ENCODE measurements at places on chromosomes 11 and 22.

- no peak for DNase-seq
These were observed at the start of gene LRRC75B for GRCh38 chr22:24592851-24593558. Gene LRRC75B (minus strand): TSS chr22:24593073. CDS start chr22:24593039, 34 bp downstream.

DNA sequence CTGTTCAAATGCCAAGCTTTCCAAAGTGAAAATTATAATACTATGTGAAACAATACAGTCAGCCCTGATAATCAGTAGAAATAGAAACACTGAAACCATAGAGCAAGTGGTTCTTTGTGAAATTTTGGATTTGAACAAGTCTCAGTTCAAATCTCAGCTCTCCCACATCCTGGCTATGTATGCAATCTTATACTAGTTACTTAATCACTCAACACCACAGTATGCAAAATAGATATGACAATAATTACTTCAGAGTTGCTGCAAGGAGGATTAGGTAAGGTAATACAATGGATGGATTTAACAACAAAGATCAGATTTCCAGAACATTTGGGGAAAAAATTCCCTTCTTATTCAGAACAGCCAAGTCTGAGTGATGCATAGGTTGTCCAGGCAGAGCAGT, 851.8 kb upstream of the CCDC90B start:
- DNase-seq, result no peak

- no peak for DNase-seq
These were observed 21.9 kb upstream of the PPP2R1B start for GRCh38 chr11:111788051-111788450.

DNA sequence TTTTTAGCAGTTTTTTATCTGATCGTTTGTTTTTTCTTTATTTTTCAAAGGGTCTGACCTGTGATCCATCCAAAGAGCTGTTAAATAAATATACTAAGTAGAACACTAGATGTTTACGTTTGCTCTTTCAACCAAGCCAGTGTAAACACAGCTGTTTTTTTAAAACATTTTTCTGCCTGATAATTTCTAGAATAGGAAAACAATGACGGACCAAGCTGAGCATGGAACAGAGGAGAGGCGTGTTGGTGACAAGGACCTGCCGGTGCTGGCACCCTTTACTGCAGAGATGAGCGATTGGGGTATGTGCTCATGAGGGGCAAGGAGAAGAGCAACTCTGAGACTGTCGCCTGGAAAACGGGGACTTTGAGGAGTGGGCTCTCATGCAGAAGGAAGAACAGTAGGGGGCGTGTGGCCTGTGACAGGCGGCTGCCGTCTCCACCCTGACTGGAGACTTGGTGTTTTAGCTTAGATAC, 28.6 kb upstream of the PANX2 start:
- no peak for DNase-seq

DNA sequence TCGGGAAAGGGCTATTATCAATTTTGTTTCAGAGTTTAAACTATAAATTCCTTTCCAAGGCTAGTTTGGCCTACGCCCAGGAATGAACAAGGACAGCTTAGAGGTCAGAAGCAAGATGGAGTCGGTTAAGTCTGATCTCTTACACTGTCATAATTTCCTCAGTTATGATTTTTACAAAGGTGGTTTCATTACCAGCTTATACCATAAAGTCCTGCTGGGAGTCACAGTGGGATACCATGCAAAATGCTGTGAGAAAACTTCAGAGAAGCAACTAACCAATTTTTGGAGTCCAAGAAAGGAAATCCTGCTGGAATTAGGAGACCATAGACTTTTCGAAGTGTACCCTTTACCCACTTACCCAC, 17.4 kb upstream of the ZC3H12C start:
- DNase-seq, result no peak

GRCh38 chr11:124569697-124570096, at the start of gene OR8A1:
Gene OR8A1 (plus strand): TSS chr11:124569997. CDS start chr11:124570120, 123 bp downstream.
- no peak for DNase-seq

DNA sequence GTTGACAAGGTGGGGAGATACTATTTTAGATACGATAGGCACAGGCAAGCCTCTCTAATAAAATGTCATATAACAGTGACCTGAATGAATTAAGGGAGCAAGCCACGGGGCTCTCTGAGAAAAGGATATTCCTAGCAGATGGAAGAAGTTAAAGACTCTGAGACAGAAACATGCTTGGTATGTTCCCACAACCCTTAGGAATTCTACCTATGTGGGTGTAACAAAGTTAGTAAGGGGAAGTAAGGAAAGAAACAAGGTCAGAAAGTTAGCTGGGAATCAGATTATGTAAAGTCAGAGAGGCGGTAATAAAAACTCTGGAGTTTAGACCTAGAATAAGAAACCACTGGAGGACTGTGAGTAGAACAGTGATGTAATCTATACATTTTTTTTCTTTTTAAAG, 59.7 kb upstream of the GDPD4 start:
- DNase-seq, result no peak

GRCh38 chr22:22214819-22215329, 29.7 kb upstream of the VPREB1 start:
- no peak for DNase-seq

DNA sequence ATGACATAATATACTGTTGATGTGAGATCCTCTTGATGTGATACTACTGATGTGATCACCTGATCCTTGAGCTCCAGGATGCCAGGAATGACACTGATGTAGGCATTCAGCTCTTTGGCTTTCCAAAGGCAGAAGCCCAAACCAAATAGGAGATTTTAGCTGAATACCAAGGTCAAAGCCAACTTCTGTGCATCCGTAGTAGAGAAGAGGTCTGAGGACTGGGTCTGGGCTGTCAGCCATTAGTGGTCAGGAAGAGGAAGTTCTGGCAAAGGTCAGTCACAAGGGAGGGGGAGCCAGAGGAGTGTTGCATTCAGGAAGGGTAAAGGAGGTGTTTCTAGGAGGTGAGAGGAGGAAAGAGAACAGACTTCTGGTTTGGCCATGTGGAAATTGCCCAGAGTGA, 53.4 kb upstream of the PARVG start:
- no peak for DNase-seq

- DNase-seq, result no peak
These were observed 104.2 kb upstream of the HSD17B12 start for GRCh38 chr11:43576320-43576802.

DNA sequence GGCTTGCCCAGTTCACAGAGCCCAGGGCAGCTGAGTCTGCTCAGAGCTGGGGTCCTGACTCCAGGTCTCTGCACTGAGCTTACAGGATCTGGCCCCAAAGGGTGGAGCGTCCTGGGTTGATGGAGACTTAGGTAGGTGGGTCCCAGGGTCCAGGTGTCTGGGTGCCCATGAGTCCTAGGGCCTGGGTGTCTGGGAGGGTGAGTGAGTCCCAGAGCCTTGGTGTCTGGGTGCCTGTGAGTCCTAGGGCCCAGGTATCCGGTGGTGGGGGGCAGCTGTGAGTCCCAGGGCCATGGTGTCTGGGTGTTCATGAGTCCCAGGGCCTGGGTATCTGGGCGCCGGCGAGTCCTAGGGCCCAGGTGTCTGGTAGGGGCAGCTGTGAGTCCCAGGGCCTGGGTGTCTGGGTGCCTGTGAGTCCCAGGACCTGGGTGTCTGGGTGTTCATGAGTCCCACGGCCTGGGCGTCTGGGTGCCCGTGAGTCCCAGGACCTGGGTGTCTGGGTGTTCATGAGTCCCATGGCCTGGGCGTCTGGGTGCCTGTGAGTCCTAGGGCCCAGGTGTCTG, 1505.6 kb downstream of the BRD1 start:
- DNase-seq, result no peak

DNA sequence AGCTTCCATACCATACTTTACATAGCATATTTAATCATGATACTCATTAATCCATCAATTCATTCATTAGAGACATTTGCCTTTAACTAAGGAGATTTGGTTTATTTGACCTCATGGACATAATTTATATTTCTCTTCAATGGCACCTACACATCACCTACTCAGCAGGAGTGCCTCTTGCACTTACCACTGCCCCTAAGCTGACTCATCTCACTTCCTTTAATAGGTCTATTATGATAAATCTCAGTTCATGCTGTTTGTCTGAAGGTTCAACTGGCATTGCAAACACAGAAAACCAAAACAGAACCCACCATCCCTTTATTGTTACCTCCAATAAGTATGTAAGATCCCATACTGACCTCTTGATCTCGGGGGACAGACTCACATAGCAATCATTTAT, 186.7 kb downstream of the LUZP2 start:
- DNase-seq, result no peak

DNA sequence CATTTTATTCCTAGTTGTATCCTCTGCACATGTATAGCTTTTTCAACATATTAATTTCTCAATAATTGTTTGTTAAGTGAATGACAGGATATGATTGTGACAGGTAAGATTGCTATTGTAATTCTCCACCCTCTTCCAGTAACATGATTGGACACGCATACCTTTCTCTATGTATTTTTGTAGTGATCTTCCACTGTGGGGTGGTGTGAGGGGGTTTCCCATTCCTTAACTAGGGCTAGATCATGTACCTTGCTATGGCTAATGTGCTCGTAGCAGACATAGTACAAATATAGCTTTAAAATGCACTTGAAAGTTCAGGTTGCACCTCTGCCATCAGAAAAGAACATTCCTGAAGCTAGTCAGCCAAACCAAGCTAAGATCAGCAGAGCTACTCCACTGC, 2392.8 kb upstream of the RAG2 start:
- DNase-seq, result no peak

GRCh38 chr11:16880184-16880801, 133.9 kb downstream of the PLEKHA7 start:
- DNase-seq, result no peak

GRCh38 chr11:33373636-33374035, 116.5 kb downstream of the HIPK3 start:
- no peak for DNase-seq

DNA sequence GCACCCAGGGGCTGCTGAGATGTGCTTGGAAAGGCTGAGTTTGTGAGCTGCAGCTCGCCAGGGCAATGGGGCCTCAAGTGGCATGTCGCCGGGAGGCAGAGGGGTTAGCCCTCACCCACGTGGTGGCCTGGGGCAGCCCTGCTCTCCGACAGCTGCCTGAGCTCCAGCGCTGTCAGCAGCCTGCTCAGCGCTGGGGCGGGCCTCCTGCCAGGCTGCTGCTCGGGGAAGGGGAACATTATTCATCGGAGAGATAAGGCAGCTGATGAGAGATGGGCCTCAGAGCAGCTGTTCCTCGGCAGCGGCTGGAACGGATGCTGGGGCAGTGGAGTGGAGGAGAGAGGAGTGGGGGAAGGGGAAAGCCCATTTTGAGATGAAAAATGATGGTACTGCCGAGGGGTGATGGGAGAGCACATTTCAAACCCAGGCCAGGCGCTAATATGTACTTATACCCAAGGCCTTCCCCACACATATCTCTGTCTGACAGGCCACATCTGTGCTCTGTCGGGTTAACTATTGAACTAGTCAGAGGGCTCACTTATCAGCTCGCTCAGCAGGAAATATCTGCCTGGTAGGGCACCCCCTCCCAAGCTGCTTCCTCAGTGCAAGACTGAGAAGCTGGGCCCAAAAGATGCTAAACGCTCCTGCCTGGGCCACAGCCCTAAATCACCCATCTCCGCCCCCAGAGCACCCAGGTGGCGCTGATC, 79.5 kb downstream of the TIMP3 start:
- no peak for DNase-seq

DNA sequence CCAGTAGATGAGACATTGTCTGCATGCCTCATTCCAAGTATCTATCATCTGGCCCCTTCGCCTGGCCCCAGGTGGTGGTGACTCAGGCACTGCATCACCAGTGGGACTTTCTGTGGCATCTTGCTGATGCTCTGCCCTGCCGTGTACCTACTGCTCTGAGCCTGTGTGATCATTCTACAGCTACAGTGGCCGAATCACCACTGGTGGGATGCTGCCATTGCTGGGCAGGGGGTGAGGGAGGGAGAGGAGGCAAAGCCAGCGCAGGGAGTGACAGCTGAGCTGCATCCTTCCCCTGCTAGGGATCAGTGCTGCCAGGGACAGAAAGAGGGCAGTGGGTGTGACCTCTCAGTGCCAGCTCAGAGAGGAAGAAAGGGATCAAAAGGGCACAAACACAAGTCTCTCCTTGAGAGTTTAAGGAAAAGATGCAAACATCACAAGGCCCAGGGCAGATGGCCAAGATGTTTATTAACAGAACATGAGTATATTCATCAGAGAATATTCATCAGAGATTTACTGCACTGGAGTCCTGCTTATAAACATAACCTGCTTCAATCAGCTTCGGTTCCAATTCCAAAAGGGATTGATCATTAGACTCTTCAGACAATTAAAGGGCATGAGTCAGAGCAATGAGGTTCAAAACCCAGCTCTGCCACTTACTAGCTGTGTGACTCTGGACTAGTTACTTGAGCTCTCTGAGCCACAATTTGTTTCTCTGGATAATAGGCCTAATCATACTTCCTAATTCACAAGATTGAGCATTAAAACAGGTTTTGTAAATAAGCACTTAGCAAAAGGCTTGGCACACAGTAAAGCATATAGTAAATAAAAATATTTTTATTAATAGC, 109.8 kb downstream of the NAT10 start:
- DNase-seq, result no peak

DNA sequence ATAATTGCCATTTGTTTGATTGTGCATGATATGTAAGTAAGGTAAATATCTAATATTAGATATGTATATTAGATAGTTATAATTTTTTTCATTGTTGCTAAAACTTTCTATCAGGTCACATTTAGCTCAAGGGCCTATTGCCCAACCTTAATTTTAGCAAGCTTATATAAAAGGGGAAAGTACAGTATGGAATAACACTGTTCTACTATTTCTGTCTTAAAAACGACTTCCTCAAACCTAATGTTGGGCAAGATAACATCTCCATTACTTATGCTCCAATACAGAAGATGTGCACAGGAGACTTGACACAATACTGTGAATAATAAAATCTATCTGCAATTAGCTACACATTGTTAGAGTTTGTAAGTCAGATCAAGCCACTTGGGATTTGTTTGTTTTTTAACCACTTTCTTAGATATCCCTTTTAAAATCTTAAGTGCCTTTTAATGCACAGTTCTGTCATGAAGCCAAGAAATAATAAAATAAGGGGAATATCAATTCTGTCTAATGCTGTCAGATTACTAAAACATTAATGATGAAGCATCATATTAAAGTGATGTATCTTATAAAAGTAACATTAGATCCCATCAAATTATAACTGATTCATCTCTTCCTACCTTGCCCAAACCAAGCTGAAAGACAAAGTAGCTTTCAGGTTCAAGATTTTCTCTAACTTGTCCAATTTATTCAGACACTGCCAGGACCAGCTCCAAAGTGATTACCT, 98.1 kb downstream of the SIK3 start:
- no peak for DNase-seq

GRCh38 chr11:78905756-78906155, 331.1 kb upstream of the NARS2 start:
- DNase-seq, result no peak
